ENCODE measurements at places on chromosomes 4 and X. TPM values are rescaled to one million over a fixed set of nuclear protein-coding genes. Genes with fewer than 3 reads are reported as not detected.

AKAP4 gene
- not detected for total RNA-seq

ADGRL3 gene
- total RNA-seq: not detected

NDUFA1 gene
- 163 TPM for total RNA-seq

CSAG3 gene
- 3.3 TPM for total RNA-seq

LRRC66 gene
- 0.15 TPM for total RNA-seq

GATA1 gene
- not detected for total RNA-seq

SH2D1A gene
- total RNA-seq: not detected

RGN gene
- total RNA-seq: not detected

STARD8 gene
- total RNA-seq: 3.1 TPM

MMRN1 gene
- total RNA-seq: not detected

PPBP gene
- total RNA-seq: not detected

RNF150 gene
- 2.4 TPM for total RNA-seq

MAGEE2 gene
- not detected for total RNA-seq

PAGE3 gene
- total RNA-seq: not detected

FOXR2 gene
- 8.1 TPM for total RNA-seq

MAGEB17 gene
- total RNA-seq: not detected

HPGD gene
- total RNA-seq: not detected

AFM gene
- not detected for total RNA-seq

ZFP92 gene
- not detected for total RNA-seq

TMPRSS11F gene
- not detected for total RNA-seq

NRK gene
- 0.06 TPM for total RNA-seq

TTC29 gene
- not detected for total RNA-seq

PNPLA4 gene
- total RNA-seq: not detected

ENPEP gene
- total RNA-seq: not detected

PTPN13 gene
- total RNA-seq: 45.6 TPM

IRF2 gene
- total RNA-seq: 35.9 TPM

SORCS2 gene
- 0.02 TPM for total RNA-seq

PAGE4 gene
- total RNA-seq: not detected

PHOX2B gene
- not detected for total RNA-seq

ADH1B gene
- total RNA-seq: not detected

SATL1 gene
- not detected for total RNA-seq

FAT4 gene
- total RNA-seq: 9.0 TPM

ZNF732 gene
- total RNA-seq: 0.10 TPM

XAGE5 gene
- not detected for total RNA-seq

GAB1 gene
- 16.8 TPM for total RNA-seq

HSFX4 gene
- not detected for total RNA-seq

TKTL2 gene
- total RNA-seq: not detected

GYPB gene
- total RNA-seq: not detected

ANKRD50 gene
- total RNA-seq: 8.6 TPM

KLHL15 gene
- 7.8 TPM for total RNA-seq

PITX2 gene
- 5.7 TPM for total RNA-seq

All from H4 (cell line).